AG08396 (cell line): ENCODE measurements at places on chromosomes 6 and 20.

- peak; percentile 85 for DNase-seq
Measured at GRCh38 chr6:87723170-87724078, 21.4 kb upstream of the AKIRIN2 start.

DNA sequence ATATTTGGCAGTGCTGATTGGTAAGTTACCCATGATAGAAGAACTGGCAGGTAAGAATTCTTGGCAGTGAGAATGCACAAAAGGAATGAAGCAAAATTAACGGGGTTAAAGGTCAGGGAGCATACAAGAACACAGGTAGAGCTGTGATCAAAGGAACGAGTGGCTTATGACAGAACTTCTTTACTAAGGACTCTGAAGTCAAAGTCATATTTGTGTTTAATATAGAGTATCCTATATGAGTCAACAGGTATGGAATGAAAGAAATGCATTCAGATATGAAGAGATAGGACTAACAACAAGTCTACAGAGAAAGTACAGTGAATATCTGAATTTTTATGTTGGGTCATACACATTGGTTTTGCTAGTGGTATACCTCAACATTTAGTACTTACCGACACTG, 209.0 kb upstream of the CITED2 start:
- DNase-seq: no peak

- no peak for DNase-seq
Measured at GRCh38 chr6:152391179-152391880, 245.8 kb downstream of the SYNE1 start.

DNA sequence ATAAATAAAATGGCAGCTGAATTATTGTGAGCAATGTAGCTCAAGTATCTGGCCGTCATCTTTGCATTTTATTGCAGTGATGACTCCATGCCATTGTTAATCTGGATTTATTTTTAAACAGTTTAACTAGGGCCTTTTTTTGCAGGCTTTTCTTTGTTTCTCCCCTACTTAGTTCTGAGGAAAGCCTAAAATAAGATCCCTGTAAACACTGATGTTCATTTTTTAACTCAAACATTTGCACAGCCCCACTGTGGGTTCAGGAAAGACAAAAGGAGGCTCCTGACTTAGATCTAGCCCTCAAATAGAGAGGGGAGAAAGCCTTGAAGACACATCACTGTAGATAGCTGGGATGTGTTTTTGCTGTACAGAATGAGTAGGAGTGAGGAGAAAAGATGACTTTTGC, 69.2 kb downstream of the PLEKHG1 start:
- DNase-seq: no peak

GRCh38 chr6:33521489-33522091, 58.5 kb downstream of the BAK1 start:
- no peak for DNase-seq

GRCh38 chr20:10077081-10077471, 42.3 kb downstream of the ANKEF1 start:
- DNase-seq: no peak

GRCh38 chr6:26524722-26525370, 13.3 kb upstream of the HMGN4 start:
- DNase-seq: no peak

DNA sequence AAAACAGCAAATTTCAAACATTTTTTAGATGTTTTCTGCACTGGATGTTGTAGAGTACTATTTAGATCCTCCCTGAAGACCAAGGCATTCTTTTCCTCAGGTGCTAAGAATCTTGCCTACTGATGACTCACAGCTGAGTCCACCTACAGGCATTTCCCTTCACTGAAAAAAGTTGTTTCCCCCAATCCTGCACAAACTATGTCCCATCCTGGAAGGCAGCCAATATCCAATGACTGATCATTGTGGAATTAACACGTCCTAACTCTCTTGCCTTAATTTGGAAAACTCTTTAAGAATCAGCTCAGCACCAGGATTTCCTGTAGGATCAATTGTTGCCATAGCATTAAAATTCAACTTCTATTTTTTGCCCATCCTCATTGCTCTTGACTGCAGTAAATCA, 268.4 kb upstream of the IRAK1BP1 start:
- DNase-seq: peak; percentile 50

DNA sequence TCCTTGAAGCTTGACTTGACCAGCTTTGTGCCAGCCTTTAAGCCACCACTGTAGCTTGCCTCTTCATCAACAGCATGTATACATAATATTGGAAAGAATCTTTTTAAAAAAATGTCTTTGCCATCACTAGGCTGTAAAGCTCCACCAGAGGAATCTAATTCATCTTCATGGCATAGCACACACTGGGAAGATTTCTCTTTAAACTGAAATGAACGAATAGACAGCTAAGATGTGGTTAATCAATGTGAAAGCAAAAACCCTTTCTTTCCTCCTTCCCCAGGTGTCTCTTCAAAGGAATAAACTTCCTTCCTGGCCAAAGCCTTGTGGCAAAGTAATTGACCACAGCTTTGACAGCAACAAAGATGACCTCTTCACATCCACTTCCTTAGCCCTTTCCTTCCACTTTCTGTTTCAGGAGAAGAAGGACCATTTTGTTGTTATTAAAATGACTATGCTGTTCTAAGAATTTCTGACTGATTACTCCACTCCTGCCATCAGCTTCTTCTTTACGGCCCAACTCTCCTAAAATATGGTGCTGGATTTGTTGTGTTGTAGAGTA, 428.7 kb upstream of the SOX4 start:
- DNase-seq: no peak

DNA sequence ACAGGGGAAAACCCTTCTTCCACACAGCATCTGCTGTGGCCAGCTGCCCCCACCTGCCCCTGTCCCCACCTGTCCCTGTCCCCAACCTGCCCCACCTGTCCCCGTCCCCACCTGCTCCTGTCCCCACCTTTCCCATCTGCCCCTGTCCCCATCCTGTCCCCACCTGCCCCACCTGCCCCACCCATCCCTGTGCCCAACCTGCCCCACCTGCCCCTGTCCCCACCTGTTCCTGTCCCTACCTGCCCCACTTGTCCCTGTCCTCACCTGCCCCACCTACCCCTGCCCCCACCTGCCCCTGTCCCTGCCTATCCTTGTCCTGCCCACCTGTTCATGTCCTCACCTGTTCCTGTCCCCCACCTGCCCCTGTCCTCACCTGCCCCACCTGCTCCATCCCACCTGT, 6.4 kb upstream of the MYT1 start:
- DNase-seq: no peak

GRCh38 chr6:134205366-134205765, 112.5 kb downstream of the SGK1 start:
- DNase-seq: no peak

- no peak for DNase-seq
Measured at GRCh38 chr6:120077489-120077888, 727.9 kb upstream of the MAN1A1 start.

- DNase-seq: no peak
Measured at GRCh38 chr6:168451805-168452517, 11.0 kb downstream of the SMOC2 start.

DNA sequence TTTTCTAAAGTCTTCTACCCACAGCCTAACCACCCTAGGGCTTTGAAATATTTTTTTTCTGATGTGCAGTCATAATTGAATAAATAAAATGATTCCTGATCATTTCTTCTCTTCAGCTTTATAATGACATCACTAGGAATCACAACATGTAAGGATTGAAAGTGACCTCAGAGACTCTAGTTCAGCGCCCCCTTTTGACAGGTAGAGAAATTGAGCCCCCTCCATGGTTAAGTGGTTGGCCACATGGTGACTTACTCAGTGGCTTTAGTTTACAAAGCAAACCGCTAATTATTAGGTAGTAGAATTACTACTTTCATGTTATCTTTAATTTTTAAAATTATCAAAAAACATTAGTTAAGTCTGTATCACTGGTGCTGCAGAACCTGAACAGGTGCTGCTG, 13.3 kb upstream of the SLC2A12 start:
- no peak for DNase-seq

- DNase-seq: no peak
Measured at GRCh38 chr20:39810309-39810708, 848.2 kb downstream of the DHX35 start.

GRCh38 chr6:82372656-82373055, 9.0 kb downstream of the TPBG start:
- no peak for DNase-seq

DNA sequence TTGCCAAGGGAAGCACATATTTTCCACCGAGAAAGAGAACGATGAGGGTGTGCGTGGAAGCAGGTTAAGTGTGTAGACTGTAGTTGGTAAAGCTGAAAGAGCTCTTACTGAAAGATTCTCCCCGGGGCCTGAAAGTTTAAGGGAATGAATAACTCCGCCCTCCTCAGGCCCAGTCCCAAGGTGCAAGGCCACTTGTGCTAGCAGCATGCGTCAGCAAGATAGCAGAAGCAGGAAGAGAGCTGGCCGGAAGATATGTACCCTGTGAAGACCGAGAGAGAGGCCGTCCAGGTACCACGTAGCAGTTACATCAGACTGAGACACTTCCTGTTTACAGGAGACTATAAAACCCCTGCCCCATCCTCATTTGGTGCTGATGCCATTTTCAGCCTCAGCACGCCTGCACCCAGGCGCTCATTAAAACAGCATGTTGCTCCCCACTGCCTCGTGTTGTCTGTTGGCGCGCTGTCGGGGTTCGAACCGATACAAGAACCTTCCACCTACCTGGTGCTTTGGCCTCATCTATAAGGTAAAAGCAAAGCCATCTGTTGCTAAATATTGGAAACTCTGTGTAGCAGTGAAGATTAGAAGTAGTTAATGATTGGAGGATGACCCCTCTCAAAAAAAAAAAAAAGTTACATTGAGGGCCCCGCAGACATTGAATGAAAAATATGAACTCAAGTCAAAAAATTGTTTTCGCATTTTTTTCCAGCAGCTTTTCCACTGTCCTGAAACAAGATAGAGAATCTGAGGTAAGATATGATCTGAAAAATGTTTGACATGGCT, 18.6 kb upstream of the FAM135A start:
- DNase-seq: no peak

DNA sequence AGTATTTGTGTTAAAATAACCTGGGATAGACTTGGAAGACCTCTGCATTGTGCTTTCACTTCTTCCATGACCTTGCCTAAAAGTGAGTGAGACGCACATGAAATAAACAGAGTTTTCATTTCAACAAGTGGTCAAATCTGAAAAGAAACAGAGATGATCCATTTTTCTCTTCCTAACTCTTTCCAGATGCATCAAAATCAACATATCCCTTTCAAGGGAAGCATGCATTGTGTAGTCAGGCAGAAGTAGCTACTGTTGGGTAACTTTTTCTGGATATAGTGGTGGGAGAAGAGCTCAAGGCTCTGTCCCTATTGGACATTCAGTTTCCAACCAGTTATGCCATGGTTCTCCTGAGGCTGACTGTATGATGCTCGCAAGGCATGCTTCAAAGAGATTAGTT, 233.0 kb upstream of the JAG1 start:
- no peak for DNase-seq

- DNase-seq: no peak
Measured at GRCh38 chr6:124002377-124003081, 198.9 kb downstream of the NKAIN2 start.

DNA sequence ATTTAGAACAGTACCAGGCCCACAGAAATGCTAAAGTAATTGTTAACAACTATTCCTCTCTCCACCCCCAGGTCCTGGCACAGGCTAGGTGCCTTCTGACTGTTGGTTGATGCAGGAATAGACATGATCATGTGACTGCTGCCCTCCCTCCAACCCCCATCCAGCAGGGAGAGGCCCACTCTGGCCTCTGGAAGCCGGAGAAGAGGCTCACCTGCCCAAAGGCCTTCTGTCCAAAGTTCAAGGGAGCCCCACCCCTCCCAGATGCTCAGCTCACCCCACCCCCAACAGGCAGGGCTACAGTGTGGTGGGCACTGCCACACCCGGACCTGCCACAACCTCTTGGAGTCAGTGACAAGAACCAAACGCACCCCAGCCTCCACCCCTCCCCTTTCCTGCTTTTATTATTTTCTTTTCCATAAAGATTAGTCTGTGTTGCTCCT, 26.9 kb upstream of the FOXP4 start:
- no peak for DNase-seq

DNA sequence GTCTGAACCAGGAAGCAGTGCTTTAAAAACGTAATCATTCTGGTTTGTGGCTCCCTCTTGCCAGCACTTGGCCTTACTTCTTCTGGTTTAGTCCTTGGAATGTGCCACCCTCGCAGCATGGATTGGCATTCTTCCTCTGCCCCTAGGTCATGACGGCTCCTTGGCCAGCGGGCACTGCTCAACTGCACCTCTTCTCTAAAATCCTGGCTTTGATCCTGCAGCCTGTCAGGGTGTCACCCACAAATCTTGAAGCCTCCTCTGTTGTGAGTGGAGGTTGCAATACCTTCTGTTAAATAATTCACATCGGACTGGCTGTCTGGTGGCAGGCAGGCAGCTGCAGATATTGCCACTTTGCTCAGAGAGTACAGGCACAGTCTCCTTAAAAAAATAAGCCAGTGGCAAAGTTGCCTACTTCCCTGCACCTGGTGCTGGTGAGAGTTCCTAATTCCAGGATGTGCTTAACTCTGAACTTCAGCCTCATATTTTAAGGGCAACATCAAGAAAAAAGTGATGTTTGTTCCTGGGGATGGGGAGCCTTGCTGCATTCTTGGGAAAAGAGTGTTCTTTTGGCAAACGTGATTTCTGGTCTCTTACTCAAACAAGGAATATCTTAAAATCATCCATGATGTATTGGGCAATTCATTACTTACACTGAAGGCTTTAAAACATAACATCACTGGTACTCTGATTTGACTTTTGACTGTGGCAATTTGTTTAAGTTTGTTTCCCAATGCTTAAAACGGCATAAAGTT, 179.8 kb downstream of the FOXA2 start:
- DNase-seq: no peak

GRCh38 chr20:2227861-2228260, 67.9 kb upstream of the TGM3 start:
- no peak for DNase-seq

DNA sequence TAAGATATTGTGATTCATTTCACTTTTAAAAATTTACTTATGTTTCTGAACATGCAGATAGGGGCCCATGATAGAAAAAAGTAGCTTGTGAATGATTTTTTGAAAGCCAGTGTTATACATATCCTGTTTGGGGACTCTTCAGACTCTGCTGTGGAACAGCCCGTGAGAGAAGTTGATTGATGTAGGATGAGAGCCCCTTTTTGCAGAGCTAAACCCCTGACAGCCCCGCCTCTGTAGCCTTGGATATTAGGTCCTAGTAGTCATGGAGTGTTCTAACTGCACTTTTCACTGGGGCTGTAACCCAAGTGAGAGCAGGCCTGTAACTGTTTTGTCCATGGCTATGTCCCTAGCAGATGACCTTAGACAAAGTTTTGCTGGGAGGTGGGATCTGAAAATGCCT, 8.2 kb downstream of the TMEM200A start:
- DNase-seq: no peak

DNA sequence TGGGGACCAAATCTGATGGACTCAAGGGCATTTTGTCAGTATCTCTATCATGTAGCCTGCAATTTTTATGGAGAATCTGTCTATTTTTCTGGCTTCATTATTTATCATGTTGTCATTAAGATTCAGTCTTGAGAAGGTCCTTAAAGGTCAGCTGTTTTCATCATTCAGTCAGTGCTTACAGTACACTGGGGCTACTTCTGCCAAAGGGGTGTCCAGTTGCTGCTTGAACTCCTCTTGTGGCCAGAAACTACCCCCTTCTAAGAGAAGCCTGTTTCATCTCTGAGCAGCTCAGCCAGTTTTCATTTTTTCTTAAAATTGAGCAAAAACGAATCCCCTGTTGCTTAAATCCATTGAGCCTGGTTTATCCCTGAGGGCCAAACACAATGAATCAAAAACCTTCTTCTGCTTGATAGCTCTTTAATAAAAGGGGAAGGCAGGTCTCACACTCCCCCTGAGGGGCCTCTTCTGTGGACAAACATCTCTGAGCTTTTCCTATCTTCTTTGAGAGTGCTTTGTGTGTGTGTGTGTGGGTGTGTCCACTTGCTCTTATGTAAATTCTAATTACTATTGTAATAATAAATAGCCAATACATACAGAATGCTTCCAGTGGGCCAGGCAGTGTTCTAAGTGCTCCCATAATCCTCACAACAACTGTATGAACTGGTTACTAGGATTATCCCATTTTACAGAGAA, 172.2 kb downstream of the PLCB1 start:
- no peak for DNase-seq
